ENCODE measurements at places on chromosomes 7 and 10.

DNA sequence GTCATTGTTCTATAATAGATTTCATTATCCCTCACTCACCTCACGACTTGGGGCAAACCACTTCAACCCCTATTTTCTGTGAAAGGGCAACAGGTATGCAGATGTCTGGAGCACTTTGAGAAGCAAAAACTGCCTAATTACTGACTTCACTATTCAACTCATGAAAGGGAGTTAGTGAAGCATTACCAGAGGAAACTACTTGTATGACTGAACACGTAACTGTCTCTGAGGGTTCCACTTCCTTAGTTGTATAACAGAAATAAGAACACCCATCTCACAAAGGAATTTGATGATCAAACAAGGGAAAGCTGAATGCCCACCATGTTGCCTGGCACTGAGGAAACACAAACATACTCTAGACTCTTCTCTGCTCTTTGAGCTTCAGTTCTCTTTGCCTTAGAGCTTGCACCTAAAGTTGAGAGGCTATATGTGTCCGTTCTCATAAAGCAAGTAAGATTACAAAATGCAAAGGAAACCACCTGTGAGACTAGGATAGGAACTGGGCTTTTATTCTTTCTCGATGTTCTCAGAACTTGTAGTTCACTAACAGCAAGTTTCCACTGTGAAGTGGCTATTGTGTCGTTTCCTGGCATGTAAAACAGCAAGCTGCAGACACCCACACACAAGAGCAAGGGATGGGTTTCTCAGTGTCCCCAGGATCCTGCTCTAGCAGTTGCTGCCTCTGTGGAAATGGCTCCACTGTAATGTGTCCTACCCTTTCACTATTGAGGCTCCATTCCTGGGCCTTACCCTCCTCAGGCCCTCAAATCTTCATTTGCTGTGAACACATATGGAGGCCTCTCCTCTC, 2.6 kb downstream of the TMEM243 start:
- no peak for DNase-seq

- DNase-seq = no peak
Measured at GRCh38 chr7:100166317-100166940, 2.0 kb downstream of the GAL3ST4 start.

DNA sequence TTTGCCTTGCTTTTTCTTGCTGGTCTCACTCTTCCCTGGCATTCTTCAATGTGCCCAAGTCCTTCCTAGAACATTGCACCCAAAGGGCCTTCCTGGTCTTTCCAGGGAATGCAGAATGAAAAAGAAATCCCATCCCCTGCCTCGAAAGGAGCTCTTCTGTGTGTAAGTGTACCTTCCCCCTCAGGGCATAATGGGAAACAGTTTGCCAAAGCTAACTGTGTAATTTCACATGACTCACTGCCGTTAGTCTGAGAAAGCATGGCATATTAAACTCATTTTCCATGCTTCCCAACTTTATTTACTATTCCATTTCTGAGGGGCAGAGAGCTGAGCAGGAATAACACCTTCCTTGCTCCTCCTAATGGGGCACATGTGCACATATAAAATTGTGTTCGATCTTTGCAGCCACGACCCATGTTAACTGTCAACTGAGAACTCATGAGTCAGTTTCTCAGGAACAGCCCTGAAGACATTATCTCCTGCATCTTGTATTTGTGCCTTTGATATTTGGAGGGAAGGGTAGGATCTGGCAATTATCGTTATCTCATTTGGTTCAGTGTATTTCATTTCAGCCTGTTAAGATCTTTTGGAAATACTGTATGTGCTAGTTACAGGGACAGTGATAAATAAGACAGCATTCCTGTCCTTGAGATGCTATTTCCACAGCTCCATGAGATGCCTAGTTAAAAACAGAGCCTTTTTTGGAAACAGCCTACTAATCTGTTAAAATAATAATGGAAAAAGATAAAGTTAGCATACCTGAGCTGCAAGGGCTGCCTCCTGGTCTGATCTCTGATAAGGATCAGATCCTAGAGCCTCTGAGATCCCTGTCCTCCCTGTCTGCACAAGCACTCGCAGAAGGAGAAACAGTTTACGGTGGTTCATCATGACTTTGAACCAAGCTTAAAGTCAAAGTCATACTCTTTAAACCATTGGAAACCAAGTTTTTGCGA, 42.3 kb downstream of the IKZF1 start:
- no peak for DNase-seq

- DNase-seq = no peak
Measured at GRCh38 chr10:97534746-97535367, 36.1 kb downstream of the UBTD1 start.

DNA sequence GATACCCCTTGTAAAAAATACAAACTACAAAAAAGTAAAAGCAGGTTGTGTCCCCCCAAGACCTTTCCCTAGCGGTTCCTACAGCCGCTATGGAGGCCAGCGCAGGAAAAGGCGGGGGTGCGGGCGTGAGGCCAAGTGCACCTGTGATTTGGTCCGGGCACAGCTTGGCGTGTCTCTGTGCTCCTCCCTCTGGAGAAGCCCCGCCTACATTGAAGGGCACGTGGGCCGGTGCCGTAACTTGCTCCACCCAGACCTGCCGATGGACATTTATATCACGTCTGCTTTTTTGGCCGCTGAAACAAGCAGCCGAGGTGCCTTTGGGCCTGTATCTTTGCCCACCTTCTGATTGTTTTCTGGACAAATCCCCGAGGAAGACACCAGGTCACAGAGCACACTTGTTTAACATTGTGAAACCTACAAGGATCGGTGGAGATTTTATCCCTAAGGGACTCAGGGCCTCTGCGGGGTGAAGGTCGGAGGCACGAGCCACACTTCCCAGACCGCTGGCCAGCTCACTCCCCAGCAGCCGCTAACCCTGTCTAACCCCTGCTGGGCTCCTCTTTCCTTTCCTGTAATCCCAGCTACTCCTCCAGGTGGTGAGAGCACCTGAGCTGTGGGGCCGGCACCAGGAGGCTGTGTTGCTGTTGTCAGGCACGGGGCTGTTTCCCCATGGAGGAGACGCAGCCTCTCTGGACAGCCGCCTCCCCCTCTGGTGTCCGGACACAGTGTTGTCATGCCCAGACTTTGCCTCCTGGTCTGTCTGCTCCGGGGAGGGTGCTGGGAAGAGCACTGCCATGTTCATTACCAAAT, 18.8 kb upstream of the INPP5A start:
- DNase-seq = no peak

DNA sequence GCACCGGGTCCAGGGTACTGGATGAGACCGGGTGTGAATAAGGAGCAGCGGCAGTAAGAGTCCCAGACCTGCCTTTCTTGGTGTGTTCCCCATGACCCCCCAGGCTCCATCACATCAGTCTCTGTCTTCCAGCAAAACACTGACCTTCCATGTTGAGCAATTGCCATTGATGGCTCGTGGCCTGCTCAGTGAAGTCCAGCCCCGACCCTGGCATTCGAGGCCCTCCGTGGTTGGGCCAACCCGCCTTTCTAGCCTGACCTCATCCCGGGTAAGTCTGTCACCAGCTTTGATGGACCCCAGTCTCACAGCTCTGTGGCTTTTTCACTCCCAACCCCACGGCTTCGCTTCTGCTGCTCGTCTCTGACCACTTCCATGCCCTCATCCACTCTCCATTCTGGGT, 6.4 kb downstream of the MMP21 start:
- DNase-seq = no peak

DNA sequence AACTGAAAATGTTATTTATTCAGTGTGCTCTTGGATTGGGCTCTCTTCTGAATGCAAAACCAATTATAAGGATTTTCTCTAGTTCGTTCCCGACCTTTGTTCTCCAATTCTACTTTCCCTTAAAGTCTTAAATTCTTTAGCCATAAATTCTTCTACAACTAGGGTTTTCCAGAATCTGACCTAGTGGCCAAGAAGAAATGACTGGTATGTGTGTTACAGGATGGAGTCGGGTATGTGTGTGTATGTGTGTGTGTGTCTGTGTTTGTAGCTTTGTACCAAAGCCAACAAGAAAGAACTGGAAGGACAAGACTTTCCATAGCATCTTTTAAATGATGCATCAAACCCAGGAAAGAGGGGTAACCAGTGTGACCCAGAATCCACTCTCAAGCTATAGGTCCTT, 25.8 kb upstream of the LEP start:
- peak; percentile 83 for DNase-seq

DNA sequence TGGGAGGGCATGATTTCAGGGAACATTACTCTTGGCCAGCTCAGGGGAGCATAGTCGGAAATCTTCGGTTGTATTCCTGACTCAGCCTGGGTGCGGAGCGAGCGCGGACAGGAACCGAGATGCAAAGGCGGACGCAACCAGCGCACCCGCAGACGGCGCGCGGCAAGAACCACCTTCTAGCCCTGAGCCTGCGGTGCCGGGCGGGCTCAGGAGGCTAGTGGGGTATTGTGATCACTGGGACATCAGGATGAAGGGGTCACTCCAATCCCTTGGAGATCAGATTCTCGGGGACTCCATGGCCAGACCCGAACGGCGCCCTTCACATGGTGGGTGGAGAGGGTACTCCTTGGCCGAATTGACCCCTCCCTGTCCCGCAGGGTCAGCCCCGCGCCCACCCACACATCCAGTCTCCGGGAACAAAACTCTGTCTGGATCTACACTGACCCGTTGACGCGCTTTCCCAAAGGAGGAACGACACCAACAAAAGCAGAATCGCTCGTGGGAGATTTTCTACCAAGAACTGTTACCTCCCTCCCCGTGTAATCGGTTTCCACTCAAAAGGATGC, 730.5 kb downstream of the ZWINT start:
- no peak for DNase-seq

DNA sequence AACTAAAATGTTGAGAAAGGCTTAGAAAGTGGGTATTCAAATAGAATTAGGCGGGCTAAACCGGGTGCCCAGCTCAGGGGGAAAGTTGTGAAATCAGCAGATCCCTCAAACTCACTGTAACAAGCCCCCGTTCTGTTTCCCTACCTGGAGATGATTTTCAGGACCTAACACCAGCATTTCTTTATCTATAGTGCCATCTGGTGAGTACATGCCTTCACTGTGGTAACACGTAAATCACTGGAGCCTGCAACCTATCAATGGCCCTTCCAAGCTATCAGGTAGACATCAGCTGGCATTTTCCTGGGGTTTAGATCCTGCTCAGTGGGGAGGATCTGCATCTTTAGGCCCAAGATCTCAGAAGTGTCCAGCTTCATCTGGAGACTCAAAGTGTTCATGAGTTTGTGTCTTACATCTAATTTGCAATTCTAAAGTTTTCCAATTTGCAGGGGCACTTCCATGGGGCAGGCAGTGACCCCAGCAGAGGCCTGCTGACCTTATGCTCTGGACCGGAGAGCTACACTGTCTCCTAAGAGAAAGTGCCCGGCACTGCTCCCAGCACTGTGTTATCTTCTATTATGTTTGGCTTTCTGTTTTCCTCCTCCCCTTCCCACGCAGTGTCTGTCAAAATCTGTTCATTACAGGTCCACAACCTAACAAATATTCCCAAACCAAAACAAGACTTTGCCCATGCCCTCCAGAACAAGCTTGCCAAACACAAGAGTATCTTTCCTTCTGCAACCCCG, 132.5 kb downstream of the LSM5 start:
- no peak for DNase-seq

- DNase-seq = no peak
Measured at GRCh38 chr7:75599244-75599781, 107.2 kb downstream of the SPDYE5 start.

- DNase-seq = no peak
Measured at GRCh38 chr10:48898426-48898825, 41.2 kb downstream of the LRRC18 start.

DNA sequence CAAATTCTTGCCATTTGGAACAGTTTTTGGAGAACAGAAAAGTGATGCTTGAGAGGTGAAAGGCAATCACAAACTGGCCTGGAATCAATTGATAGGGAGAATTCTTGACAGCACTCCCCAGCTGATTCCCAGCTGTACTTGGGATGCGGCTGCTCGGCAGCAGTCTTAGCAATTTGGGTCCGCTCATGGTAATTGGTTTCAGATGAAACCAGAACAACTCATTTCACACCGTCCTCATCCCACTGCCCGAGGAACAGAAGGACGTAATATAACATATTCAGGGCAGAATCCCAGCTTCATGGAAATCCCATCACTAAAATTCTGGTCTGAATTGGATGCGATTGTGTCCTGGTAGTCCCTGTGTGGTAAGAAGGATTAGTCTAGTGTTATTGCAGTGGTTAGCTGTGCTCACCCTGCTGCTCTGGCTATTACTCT, 223.3 kb upstream of the FERD3L start:
- no peak for DNase-seq
